ENCODE measurements at places on chromosomes 3 and 15. TPM values are rescaled to one million over a fixed set of nuclear protein-coding genes. Genes with fewer than 3 reads are reported as not detected.

DNA sequence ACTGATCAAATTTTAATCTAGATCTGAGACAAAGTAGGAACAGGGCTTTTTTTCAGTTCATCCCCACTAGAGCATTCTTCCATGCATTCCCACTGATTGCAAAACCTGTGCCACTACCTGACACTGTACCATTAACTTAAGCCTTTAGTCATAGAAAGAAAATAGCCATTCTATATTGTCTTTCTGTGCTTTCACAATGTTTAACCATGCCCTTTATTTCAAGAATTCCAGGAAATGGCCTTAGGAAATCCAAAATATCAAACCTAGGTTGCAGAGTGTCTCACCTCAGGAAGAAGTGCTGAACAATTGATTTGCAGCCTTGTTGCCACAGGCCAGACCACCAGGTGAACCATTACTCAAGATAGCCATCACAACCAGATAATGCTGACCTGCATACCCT is 56.2 kb upstream of the TGFBR2 start:
- DNase-seq, result no peak

- DNase-seq, result no peak
These were observed 8.2 kb downstream of the TXNRD3 start for GRCh38 chr3:126646674-126647073.

DNA sequence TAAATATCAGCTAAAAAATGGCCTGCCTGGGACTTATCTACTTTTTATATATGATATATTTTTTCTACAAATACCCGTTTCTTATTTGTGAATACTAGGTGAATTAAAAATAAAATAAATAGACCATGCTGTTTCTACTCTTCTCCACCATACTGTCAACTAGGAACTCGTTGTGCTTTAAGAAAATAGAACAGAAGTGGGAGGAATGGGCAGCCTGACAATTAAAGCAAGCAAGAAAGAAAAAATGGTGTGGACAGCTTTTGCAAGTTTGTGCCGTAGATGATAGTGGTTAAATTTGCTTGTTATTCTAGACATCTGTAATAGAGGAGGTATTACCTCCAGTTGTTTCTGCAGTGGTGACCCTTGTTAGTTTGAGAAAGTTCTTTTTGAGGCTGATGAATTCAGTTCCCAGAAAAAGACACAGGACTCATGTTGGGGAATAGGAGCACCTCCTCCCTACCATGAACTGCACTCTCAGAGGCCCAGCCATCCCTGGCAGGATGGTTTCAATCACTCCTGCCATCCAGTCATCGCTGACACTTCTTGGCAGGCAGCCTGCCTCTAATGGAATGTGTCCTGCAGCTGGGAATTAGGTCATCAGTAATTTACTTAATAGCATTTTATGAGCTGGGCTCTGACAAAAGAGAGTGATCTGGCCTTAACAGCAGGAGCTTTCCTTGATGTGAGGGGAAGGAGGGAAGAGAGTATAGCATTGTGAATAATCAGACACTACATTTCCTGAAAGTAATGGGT is 105.0 kb upstream of the GAP43 start:
- peak; percentile 8 for DNase-seq

The EHHADH gene
- 7.8 TPM for total RNA-seq

- DNase-seq, result no peak
These were observed 299 bp downstream of the PAQR9 start for GRCh38 chr3:142963234-142963515.
